Smooth muscle cell of the coronary artery (primary cell): ENCODE measurements at places on chromosomes 3 and 15. TPM values are rescaled to one million over a fixed set of nuclear protein-coding genes. Genes with fewer than 3 reads are reported as not detected.

KCTD6 gene
- 5.7 and 6.1 TPM in 2 replicates for total RNA-seq

COLQ gene
- total RNA-seq = 0.30 and 0.35 TPM in 2 replicates

TCF12 gene
- 35.9 and 87.2 TPM in 2 replicates for total RNA-seq

GREM1 gene
- 5.0 and 527 TPM in 2 replicates for total RNA-seq

CDHR4 gene
- total RNA-seq = 1.3 TPM in 1 of 2 replicates, not detected in the other

PRKCI gene
- total RNA-seq = 25.7 and 78.2 TPM in 2 replicates

CHST13 gene
- total RNA-seq = 0.12 TPM in 1 of 2 replicates, not detected in the other

GABRA5 gene
- total RNA-seq = under 0.01 TPM in 1 of 2 replicates, not detected in the other

TNIK gene
- total RNA-seq = 23.2 and 27.4 TPM in 2 replicates

TRIM42 gene
- total RNA-seq = not detected in 2 replicates

ZNF660 gene
- total RNA-seq = 0.59 and 1.9 TPM in 2 replicates

FMN1 gene
- total RNA-seq = 0.08 and 7.5 TPM in 2 replicates

CD86 gene
- not detected in 2 replicates for total RNA-seq

FANCD2OS gene
- total RNA-seq = not detected in 2 replicates

CCR8 gene
- not detected in 2 replicates for total RNA-seq

PYGO1 gene
- total RNA-seq = 4.7 and 5.0 TPM in 2 replicates

CPLX3 gene
- total RNA-seq = not detected in 2 replicates

PLSCR5 gene
- not detected in 2 replicates for total RNA-seq

SLC6A20 gene
- not detected in 2 replicates for total RNA-seq

MYRIP gene
- total RNA-seq = under 0.01 and 0.68 TPM in 2 replicates

FOXB1 gene
- total RNA-seq = not detected in 2 replicates

CFAP161 gene
- total RNA-seq = 0.15 TPM in 1 of 2 replicates, not detected in the other
